AG08396 (cell line): ENCODE measurements at places on chromosomes 3 and 15.

DNA sequence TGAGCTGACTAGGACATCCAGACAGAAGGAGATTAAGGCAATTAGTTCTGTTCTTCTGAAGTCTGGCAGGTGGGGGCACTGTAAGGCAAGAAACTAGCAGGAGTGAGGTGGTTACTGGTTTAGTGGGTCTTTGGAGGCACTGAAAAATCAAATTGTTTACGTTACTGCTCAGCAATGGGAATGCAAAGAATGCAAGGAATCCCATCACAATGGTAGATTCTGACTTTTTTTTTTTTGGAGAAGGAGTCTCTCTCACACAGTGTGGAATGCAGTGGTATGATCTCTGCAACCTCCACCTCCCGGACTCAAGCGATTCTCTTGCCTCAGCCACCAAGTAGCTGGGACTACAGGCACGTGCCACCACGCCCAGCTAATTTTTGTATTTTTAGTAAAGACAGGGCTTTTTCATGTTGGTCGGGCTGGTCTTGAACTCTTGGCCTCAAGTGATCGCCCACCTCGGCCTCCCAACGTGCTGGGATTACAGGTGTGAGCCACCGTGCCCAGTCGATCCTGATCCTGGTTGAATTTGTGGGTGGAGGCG, 16.4 kb downstream of the FAM107A start:
- peak; percentile 89 for DNase-seq

- DNase-seq = no peak
These were observed 332.3 kb downstream of the CNTN3 start for GRCh38 chr3:74282202-74282601.

DNA sequence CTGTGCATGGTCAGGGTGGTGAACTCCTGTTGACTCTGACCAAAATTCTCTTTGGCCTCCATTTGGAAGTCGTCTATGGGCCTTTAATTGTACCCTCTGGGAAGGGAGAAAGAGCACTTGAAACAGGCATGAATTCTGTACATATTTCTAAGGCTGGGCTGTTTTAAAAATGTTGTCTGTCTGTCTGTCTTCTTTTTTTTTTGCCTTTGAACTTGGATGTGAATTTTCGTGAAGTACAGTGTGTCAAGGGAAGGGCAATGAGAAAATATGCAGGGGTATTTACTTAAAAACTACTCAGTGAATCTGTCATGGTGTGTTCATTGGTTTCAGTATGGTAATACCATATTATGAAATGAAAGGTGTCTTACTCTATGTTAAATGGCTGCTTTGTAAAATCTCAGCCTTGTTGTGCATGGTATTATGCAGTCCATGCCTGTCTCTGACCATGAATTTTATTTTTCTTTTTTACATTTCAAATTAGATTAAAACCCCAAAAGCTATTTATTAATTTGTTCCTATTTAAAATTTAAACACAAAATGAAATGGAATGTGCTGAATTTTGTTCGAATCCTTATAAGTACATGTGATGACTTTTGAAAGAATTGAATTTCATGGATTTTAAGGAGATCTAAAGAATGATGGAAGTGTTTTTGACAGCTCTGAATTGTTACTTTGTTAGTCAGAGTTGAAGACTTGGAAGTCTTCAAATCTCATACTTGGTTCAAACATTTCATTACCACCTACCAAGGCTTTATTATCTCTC, 51.1 kb downstream of the RARB start:
- DNase-seq = no peak

DNA sequence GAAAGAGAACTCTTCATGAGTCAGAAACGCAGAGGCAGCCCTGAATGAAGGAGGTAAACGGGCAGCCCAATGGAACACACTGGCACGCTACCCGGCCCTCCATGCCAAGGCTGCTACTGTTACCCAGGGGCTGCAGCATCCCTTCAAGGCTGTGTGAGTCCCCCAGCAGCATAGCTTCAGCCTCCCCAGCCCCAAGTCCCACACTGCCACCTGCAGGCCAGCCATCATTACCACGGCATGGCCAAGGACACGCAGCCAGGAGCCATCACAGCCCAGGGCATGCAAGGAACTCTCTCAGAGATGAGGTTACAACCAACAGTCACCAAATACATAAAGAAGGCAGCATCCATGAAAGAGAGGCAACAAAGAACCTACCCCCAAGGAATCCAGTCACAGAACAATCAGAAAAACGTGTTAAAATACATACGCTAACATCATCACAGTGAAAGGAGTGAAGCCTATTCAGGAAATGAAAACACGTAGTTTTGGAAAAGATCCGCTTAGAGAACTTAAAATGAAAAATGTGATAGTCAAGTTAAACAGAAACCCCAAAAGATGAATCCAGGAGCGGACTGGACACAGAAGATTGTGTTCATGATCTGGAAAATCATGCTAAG, 22.4 kb downstream of the PLA2G4F start:
- DNase-seq = peak; percentile 54

DNA sequence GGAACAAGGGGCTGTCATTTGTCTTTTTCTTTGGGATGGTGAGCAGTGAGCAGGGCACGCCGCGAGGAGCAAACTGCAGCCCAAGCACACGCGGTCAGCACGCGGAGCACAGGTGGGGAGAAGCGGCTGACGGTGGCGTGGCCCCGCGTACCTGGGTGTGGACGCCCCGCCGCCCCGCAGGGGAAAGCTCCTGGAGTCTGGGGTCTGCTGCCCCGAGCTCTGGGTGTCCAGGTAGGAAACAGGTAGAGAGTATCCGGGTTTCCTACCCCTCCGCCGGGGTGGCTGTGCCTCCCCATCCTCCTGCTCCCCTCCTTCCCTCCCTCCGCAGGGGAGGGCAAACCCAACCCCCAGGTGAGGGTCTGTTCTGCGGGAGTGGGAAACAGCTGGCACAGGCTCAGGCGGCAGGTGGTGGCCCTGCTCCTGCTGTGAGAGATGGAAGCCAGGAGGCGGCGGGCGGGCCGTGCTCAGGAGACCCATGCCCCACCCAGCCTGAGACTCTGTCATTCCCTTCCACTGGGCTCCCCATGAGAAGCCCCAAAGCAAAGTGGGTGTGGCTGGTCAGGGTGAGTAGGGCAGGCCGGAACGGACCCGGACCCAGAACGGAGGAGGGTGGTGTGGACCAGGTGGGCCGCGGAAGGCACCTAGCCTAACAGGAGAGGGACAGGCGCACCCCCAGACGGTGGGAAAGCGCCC, 56.9 kb upstream of the CGNL1 start:
- DNase-seq = no peak

GRCh38 chr3:178075344-178075743, 460.9 kb upstream of the KCNMB2 start:
- no peak for DNase-seq

DNA sequence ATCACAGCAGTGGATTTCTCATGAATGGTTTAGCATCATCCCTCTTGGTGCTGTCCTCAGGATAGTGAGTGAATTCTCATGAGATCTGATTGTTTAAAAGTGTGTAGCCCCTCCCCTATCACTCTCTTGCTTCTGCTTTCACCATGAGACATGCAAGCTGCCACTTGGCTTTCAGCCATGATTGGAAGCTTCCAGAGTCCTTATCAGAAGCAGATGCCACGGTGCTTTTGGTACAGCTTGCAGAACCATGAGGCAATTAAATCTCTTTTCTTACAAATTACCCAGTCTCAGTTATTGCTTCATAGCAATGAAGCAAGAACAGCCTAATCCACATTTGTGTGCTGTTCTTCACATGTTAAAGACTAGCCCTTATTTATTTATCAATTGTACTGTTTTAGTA, 495.2 kb upstream of the EPHA6 start:
- DNase-seq = no peak

DNA sequence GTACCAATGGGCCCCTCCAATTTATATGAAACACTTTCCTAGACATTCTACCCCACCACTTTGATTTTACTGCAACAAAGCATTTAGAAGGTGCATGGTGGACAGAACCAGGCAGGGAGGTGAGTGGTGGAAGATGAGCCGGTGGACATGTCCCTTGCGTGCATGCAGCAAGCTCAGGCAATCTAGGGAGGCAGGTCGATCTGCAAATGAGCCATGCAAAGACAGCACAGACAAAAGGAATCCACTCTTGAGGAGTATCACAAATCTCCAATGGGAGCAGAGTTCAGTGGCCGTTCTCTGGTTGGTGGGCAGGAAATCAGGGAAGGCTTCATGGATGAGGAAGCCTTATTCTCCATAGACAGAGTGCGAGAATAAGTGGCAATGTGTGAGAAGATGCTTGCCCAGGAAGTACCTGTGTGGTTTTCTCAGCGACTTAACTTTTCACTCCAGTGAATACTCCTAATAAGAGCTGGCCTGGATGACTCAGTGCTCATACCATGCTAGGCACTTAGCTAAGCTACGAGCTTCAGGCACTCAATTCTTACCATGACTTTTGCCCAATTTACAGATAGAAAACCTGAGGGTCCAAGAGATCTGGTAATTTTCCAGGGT, 152.5 kb downstream of the FOXP1 start:
- no peak for DNase-seq

DNA sequence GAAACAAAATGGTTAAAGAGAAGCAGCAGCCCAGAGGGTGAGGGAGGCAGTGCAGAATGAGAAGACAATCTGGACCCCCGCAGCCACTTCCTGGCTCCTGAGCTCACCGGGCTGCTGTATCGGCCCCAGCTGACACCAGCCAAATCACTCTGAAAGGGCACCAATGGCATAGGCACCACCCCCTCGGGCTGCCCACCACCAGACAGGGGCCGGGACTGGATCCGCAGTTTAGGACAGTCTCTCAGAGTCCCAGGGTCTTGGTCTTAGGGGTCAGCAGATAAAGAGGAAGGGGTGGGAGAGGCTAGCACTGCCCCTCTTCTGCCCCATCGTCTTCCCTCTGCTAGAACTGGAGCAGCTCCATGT, 17.9 kb upstream of the EHD4 start:
- no peak for DNase-seq

DNA sequence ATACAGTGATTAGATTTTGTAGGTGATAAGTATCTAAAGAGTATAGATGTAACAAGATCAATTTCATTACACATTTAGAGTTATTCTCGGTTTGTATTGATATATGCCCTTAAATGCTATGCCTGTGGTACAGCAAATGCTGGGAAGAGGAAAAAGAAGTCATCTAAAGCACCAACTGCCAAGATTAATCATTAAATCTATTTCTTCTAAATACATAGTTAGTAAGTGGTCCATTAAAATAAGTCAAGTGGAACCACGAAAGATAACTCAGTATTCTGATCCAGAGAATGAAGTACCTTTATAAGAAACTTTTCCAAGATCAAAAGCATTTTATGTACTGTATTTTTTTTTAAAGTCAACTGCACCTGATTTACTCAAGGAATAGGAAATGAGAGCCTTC, 142.1 kb upstream of the CGNL1 start:
- DNase-seq = no peak

- no peak for DNase-seq
These were observed 20.9 kb upstream of the VILL start for GRCh38 chr3:37969596-37970100.

DNA sequence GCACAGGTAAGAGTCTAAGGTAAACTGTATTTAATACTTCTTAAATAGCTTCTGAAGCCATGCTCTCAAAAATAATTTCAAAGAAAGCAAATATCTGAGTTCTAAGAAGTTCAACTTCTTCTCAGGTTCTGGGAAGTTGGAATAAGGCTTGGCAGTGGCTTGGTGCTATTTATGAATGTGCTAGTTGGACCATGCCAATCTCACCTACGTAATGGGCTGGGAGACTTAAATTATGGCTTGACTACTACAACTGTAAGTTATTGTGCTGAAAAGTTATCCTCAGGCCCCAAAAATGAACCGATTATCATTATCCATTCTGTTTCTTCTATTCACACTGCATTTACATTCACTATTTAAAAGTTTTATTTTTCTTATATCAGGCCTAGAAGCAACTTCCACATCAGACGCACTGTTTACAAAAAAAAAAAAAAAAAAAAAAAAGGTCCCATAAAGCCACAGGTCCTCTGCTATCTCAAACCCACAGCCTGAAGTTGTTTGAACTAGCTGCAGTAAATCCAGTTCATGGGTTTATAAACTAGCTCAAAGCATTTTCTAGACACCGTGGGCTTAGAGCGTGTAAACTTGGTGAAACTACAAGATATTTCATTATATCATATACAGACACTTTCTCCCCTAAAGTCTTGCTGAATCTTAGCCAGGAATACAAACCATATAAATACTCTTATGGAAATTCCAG, 3.4 kb downstream of the LRIG1 start:
- no peak for DNase-seq

DNA sequence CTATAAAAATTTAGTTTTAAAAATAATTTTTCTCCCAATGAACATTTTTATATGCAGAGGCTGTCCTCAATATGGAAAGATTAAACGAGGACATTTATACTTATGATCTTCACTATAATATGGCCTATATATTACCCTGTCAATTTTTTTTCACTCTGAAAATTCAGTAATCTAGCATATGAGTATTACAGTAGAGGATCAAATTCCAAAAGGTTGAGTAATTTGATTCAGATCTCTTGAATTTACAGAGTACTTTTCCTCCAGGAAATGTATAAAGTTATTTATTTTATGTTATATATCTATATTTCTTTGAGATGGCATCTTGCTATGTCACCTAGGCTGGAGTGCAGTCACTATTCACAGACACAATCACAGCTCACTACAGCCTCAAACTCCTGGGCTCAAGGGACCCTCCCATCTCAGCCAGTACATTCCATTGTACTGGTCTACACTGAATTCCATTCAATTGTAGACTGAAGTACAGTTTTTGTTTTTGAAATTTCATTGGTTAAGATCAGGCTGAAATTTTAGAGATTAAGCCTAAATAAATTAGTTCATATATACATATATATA, 16.3 kb upstream of the TRPM7 start:
- DNase-seq = no peak

DNA sequence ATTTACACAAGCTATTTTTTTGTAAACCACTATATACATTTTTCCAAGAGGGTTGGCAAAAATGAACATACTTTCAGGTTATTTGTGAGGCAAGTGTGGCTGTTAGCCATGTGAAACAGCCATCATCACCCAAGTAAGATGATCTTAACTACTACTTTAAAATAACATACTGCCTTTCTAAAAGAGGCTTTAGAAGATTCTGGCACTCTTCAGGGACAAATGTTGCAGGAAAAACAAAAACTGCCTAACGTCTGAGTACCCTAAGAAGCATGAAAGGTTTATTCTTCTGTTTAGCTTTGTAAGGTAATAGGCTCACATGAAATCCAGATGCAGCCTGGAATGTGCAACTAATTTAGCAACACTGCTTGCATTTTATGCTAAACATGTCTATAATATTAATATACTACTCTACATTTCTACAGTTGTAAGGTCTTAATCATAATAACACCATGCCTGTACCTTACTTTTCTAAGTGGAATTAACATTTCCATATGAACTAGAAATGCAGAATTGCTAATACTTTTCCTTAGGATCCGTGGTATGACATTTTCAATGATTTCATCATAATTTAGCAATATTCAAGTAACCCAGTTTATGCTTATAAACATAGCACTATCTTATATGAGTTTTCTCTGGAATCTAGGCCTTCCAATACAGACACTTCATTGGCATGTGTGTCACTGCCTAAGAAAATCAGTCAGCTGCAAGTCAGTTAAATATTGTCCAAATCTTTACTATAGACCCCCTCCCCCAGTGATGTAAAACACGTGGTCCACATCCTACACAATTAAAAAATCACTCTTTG, 4.5 kb upstream of the LSAMP start:
- no peak for DNase-seq

- no peak for DNase-seq
These were observed 27.4 kb downstream of the RAD51 start for GRCh38 chr15:40722354-40722753.
